SK-N-MC (cell line): ENCODE measurements at places on chromosomes 12 and 14.

- DNase-seq, result no peak
Measured at GRCh38 chr14:76267322-76268046, 108.5 kb upstream of the ESRRB start.

GRCh38 chr12:3718100-3718499 lies 34.8 kb downstream of the CRACR2A start:
- no peak for DNase-seq

- DNase-seq, result no peak
Measured at GRCh38 chr14:32366256-32366879, 37.3 kb downstream of the AKAP6 start.

DNA sequence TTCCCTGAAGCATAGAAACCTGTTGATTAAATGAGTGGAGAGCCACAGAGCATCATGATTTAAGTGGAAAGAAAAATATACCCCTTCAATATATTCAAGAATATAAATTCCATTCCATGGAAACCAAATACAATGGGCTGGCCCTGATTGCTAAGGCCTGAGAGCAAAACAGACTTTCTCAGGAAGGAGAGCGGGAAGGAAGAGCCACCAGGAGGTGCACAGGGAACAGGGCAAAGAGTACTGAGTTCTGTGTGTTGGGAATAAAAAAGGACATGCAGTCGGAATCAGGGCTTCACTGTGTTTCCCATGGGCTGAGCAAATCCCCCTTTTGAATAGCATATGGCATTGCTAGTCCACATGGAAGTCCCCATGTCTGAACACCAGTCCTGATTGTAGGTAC lies 69.7 kb upstream of the PLEKHG3 start:
- no peak for DNase-seq

DNA sequence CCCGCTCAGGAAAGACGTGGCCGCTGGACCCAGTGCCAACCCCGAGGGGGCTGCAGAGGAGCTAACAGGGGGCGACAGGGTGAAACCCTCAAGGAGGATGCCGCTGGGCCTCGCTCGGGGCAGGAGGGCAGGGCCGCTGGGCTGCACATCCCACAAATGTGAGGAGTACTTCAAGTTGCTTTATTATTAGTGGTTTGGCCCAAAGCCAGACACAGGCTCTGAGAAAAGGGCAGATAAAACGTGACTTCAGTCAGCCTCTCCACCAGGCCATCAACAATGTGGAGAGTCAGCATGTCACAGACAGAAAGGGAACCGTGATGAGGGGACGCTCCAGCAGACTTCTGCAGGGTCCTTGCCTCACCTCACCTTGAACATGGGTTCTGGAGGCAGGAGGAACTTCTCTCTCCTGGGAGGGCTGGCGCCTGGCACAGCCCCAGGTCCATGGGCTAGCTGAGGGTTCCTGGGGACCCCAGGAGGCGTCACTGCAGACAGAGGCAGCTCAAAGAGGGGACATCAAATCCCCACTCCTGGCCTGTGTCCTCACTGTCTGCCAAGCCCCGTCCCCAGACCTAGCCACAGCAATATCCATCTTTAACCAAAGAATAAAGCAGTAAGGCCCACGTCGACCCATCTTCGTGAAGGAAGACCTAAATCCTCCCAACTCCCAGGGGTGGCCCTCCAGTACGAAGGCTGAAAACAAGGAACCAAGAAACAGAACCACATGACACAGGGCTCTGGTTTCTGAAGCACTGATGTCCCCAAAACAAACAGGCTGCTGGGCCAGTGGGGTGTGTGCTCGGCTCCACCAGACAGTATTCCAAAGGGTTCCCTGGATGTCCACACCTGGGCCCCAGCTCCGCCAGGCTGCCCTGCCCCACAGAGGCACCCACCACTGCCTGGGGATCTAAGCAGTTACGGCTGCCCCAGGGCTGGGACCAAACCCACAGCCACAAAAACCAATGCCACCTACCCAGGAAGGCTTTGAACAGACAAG lies 35.1 kb downstream of the CCDC85C start:
- no peak for DNase-seq

GRCh38 chr12:103495469-103496456 lies at the start of gene C12orf42:
Gene C12orf42 (minus strand): TSS chr12:103495968. CDS start chr12:103478426, 17,542 bp downstream.
- DNase-seq, result no peak
